ENCODE measurements at places on chromosomes 6 and 20.

DNA sequence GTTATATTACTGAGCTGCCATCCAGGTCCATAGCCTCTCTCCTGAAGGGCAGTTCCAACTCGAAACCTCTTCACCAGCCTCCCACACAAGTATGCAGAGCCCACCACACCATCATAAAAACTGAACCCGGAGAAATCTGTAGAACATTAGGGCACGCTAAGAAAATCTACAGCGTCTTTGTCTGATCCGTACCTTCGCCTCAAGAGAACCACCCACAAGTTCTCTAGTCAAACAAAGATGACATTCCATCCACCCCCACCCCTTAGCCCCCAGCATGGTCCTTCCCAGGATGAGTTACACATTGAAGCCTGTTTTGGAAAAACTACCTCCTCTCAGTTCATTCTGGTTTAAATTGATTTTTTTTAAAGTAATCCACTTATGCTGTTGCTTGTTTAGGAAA, 219.7 kb downstream of the ZMYND8 start:
- no peak for DNase-seq

GRCh38 chr6:145602726-145603326, 132.5 kb downstream of the EPM2A start:
- no peak for DNase-seq

DNA sequence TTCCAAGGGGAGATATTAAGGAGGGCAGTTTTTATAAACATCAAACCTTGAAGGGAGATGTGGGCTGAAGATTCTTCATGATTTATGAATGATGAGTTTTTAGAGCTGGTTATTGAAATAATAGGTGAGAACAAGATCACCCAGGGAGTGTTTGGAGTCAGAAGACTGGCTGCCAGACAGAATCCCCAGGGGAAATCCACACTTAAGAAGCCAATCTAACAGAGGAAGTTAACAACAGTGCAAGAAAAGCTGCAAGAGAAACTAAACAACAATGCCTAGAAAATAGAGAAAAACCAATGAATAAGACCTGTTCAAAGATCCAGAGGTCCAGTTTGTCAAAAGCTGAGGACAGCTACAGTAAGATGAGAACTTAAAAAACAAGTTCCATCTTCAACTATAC, 167.9 kb upstream of the MAN1A1 start:
- no peak for DNase-seq

GRCh38 chr20:51697096-51697826, 70.9 kb downstream of the ATP9A start:
- DNase-seq: no peak

GRCh38 chr6:137806914-137807682, 60.0 kb upstream of the TNFAIP3 start:
- DNase-seq: no peak

DNA sequence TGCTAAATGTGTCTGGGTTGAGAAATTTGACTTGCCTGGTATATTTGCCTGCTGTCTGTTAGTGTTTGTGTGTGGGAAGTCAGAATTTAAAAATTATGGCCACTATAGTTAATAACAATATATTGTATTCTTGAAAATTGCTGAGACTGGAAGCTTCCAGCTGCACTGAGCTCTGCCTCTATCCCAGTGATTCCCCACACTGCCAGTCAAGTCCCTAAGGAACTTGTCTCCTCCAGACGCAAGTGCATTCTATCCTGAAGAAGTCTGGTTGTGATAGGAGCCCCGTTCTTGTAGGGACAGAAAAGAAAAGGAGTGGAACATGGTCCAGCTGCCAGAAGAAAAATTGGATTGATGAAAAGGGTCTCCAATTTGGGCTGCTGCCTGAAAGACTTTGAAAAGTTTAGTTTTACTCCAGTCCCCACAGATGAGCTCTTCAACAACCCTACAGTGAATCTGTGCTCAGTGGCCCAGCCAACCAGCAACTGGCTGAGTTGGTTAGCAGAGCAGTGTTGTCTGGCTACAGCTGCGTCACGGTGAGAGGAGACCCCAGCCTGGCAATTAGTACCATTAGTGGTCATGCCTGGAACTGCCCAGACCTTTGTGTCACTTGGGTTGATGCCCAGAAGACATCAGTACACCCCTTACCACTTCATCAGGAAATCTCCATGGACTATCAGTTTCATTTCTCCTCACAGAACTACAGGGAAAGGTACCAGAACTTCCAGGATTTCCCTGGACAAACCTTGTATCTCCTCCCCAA, 183.1 kb upstream of the MCHR2 start:
- no peak for DNase-seq

DNA sequence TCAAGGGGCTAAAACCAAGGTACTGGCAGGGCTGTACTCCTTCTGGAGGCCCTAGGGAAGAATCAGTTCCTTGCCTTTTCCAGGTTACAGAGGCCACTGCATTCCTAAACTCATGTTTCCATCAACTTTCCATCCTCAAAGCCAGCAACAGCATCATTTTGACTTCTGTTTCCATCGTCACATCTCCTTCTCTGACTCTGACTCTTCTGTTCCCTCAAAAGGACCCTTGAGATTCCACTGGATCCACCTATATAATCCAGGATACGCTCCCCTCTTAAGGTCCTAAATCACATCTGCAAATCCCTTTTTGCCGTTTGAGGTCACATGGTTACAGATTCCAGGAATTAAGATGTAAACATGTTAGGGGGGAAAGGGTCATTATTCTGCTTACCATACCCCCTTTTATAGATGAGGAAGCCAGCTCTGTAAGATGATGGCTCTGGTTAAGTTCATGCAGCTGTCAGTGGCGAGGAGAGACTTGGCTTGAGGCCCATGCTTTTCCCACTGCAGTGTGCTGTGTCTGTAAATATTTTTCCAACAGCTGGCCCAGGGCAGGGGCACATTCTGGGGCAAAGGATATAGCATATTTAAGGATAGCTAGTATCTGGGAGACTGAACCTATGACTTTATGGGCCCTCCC, 114.6 kb downstream of the TNFRSF21 start:
- DNase-seq: no peak

DNA sequence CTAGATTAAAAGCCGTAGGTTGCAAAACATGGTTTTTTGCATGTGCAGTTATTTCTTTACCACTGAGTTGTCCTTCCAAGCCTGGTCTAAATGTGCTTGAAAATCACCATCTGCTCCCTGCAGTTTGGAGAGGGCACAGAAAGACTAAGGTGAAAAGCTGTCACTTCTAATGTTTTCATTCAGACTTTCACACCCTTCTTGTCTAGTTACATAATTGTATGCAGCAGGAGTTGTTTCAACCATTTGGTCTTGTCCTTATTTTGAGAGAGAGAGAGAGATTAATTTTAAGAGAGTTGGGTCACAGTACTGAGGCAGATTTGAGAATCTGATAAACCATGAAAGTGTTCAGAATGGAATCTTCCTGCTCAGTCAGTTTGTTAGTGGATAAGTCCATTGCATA, 82.5 kb downstream of the ARID1B start:
- no peak for DNase-seq
